NCI-H2081 treated with DMSO at 0.1 percent for 48 hours (cell line): ENCODE measurements at places on chromosomes 4 and X.

DNA sequence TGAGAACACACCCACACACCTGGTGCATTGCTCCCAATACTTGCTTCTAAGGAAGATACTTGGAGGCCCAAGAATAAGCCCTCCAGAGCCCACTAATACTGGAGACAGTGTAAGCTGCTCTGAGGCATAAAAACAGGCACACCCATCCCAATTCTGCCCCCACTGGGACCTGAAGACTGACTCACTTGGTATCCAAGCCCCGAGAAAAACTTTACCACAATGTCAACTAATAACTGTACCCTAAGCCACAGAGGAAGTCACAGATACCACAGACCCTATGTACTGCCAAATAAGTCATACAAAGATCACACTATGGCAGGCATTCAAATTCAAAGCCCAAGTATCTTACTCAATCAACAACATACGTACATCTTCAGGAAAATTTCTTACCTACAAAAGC, 398.2 kb upstream of the SPANXN1 start:
- no peak for DNase-seq

- no peak for DNase-seq
These were observed 438.7 kb upstream of the IGFBP7 start for GRCh38 chr4:57548856-57549255.

DNA sequence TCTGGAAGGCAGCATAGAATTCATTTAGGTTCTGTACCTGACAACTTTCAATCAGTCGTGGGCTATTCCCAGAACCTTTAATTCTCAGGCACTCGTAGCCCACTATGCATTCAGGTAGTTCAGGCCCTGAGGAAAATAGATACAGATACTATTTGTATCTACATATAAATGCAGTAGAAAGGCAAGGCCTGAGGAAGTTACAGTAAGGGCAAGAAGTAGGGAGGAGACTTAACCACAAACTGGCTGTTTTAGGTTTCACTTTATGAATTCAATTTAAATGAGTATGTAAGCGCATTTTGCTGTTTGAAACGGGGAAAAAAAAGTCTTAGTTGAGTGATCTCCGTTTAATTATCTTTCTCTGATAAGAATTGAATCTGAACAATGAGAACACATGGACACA, 529.4 kb upstream of the ATOH1 start:
- DNase-seq: no peak

- no peak for DNase-seq
These were observed 14.8 kb upstream of the LAP3 start for GRCh38 chr4:17562157-17562556.

- DNase-seq: no peak
These were observed 70.7 kb upstream of the ANXA10 start for GRCh38 chr4:168021666-168022065.

DNA sequence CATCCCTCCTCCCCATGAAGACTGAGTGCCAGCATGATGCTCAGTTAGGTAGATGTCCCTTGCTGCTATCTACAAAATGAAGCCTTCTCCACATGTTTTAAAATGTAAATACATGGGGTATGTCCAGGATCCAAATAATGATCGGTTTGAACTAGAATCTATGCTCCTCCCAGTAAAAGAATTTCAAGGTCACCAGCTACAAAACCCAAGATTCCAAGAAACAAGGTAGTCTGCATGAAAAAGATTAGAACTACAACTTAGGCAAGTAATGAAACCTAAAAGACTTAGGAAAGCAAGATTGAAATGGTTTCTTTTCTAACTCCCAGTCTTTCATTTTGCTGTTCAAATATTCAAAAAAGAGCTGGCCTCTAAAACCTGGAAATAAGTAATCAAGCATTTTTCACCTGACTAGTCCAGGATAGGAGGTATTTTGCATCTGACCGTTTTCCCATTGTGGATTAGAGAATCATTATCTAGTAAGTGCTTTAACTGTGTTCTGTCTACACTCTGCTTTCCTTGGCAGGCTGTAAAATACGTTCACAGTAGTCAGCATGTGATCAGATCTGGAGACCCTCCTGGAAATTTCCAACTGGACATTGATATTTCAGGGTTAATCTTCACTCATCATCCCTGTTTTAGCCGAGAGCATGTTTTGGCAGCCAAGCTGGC, 57.4 kb downstream of the CC2D2A start:
- DNase-seq: no peak

GRCh38 chr4:42398871-42399331, 1.6 kb downstream of the SHISA3 start:
- DNase-seq: no peak

GRCh38 chr4:80235451-80235850, 31.0 kb upstream of the FGF5 start:
- DNase-seq: no peak

- no peak for DNase-seq
These were observed 140.9 kb downstream of the COL4A6 start for GRCh38 chrX:108297290-108297689.
